Stimulated activated CD4-positive, alpha-beta T cell treated with anti-CD3 and anti-CD28 coated beads, TNF-alpha, amount 100 ng/mL, for 4 hours (primary cell): ENCODE measurements at places on chromosomes 12 and 14.

DNA sequence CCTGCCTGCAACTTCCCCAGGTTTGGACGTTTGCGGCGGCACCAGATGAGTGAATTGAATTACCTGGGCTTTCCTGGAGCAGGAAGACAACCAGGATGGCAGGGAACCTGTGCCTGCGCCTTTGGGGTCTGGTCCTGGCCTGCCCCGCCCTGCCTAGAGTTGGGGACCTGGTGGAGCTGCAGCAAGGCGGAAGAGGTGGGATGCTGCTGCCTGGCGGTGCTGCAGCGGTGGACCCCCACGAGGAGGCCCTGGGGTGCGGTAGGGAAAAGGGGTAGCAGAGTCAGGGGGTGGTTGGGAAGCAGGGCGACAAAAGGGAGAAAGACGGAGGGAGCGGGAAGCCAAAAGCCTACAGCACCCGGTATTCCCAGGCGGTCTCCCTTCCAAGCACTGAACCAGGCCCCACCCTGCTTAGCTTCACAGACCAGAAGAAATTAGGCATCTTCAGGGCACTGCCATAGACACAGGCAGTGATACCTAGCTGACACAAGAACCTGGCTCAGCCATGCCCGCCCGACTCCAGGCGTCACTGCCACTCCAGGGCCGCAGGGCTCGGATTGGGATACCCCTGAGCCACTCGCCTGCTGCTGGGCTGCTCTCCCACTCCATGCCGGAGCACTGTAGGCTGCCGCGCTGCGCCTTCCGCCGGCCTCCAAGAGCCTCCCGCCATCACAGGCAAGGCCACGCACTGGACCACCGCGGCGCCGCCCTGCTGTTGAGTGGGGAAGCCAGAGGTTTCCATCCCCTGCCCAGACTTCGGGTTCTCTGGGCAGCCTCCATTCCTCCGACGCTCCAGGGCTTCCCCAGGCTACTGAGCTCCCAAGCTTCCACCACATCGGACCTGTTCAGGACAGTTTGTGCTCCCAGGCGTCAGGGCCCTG, 155.2 kb upstream of the ALG10B start:
- DNase-seq: no peak

DNA sequence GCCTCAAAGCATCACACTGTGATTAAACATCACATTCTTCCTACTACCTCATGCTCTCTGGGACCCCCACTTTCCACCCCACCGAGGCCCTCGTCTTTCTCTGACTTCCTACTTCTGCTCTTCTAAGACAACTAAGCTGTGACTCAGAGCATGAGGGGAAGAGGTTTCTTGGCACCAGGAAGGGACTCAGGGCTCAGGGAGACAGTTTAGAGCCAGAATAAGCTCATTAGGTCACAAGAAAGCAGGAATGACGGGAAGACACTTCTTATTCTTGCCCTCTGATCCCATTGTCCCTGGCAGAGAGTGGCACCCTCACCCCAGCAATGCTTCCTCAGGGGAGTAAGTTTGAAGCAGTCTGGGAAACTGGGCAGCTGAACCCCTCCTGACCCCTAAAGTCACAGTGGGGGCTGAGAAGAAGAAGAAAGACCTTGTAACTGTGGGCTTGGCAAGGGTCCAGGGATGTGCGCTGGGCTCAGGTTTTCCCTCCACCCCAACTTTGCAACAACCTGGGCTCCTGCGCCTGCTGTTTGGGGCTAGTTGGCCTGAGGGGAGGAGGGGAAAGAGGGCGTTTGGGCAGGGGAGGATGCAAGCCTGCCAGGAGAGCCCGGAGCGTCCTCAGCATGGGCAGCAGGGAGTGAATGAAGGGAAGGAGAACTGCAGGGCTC, 64.6 kb upstream of the ACTN1 start:
- no peak for DNase-seq

DNA sequence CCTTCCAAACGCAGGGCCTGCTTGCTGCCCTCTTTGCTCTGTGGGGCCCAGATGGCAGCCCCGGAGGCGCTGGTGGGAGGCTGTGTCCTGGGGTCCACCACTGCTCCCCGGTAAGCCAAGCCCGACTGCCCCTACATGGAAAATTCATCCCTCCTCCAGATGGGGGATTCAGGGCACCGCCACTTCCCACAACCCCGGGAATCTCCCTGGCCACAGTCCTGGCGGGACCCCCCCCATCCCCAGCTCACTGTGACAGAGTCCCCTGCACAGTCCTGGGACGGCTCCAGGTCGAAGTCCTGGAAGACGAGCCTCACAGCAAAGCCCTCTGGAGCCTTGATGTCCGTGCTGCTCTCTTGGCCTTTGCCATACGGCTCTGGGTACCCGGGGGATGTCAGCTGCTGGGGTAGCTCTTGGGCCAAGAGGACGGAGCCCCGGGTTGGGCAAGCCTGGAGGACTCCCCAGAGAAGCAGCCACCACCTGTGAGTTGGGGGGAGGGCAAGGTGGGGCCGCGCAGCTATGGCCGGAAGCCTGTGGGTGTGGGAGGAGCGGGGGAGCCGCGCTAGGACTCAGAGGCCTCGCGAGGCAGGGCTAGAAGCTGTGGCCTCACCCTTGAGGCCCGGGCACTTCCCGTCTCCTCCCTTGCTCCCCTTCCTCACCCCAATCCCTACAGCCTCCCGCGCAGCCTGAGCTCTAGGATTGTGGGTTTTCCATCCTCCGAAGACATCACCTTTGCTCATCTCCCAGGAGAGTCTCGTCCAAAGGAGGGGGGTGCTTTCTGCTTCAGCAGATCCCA, 815 bp downstream of the C1RL start:
- peak; percentile 52 for DNase-seq

- DNase-seq: no peak
These were observed 32.7 kb downstream of the DIP2B start for GRCh38 chr12:50537538-50537919.

DNA sequence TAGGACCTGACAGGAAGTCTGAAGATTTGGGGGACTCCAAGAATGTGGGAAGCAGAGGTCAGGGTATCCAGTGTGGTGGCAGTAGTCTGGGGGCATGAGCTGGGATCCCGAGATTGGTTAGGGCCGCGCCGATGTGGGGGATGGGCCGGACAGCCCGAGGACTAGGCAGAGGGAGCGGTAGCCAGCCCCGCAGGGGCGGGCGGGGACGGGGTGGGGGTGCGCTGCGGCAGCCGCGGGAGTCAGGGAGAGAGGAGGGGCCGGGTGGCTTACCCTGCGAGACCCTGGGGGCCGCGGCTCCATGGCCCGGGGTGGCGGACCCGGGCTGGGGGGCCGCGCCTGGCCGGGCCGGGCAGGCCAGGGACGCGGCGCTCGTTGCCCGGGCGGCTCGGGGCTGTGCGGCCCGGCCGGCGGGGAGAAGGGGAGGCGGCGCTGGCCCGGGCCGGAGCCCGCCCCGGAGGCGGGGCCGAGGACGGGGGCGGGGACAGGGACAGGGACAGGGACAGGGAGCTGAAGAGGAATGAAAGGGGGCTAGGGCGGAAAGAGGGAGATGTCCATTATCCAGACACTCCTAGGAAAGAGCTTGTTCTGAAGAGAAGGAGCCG, 5.6 kb downstream of the ZNF385A start:
- no peak for DNase-seq

DNA sequence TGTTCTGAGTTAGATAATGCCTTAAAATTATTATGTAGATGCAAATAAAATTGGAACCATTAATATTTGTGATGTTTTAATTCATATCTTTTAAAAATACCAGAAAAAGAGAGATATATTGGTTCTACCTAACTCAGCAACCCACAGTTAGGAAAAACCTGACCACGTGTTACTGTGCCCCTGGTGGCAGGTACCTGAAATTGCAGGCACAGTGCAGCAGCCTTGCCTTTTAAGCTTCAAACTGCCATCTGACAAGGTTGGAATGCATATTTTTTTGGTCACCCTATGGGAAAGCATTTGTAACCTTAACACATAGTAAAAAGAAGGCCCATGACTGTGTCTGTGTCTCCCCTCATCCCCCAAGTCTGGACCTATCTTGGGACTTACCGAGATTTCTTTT, 109.4 kb upstream of the NOS1 start:
- DNase-seq: no peak

GRCh38 chr12:117547209-117547608, 185.8 kb upstream of the NOS1 start:
- DNase-seq: no peak

GRCh38 chr12:132190012-132190755, 45.9 kb downstream of the NOC4L start:
- no peak for DNase-seq

- DNase-seq: no peak
These were observed 39.4 kb upstream of the BEGAIN start for GRCh38 chr14:100626614-100627013.

DNA sequence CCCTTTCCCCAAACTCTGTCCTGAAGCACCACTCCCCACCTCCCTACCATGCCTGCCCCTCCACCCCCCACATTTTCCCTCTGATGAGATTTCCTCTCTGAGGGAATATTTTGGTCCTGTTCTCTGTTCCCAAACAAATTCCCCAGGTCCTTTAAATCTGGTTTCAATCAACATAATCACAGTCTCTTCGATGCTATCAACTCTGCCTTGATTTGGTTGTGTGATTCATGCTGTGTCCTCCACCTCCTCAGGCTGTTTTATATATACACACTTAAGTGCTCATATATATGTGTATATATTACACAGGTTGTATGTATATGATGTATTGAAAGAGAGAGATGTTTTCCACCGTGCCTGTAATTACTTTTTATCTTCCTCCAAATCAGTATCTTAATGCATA, 36.0 kb downstream of the NTF3 start:
- DNase-seq: no peak

DNA sequence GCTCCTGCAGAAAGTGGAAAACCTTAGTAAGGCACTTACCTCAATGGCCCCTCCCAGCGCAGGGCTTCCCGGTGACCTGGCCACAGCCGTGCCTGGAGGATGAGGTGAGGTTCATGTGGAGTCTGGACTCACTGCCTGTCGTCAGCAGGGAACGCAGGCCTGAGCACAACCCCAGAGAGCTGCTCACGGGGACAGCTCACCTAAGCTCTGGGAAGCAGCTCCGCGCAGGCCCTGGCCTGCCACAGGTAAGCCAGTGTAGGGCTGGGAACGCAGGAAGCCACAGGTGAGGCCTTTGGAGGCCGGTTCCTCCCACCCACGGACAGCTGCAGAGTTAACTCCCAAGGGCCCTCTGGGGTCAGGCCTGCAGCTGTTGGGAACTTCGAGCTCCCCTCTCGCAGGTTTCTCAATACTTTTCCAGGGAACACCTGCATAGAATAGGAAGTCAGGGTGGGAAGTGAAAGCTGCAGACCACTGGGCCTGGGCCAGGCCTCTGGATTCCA, 32.7 kb downstream of the ANAPC7 start:
- DNase-seq: no peak

DNA sequence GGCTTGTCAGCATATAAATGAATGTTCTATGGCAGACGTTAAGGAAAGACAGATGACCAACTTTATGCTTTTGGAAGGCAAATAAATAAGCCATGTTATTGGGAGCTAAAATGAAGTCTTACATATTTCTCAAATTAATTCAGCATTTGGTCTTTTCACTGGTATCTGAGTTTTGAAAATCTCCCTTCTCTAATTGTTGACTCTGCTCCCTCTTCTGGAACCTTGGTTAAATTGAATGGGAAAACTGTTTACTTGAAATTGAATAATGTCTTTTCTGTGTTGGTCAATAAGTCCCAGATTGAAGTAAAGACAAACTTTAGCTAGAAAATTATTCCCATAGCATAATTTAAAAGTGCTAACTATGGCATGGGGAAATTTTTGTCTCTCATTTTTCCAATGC, 38.7 kb downstream of the LGR5 start:
- DNase-seq: no peak

DNA sequence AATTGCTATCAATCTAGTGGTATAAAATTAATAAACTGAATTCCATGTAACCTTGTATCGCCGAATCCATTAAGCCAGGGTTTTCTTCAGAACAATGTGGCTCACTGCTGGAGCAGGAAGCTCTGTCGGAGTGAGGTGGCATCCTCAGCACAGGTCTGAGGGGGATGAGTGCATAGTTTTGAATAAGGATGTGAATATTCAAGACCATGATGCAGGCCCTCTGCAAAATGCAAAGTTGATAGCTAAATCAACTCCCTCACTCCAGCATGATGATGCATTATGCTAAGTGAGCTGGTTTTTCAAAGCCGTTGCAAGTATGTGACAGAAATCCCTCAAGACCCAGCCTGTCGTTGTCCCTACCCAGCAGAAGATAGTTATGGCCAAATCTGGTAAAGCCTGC, 53.0 kb downstream of the TRIM9 start:
- DNase-seq: no peak

- DNase-seq: no peak
These were observed 4.7 kb downstream of the ADCK1 start for GRCh38 chr14:77804592-77804991.

DNA sequence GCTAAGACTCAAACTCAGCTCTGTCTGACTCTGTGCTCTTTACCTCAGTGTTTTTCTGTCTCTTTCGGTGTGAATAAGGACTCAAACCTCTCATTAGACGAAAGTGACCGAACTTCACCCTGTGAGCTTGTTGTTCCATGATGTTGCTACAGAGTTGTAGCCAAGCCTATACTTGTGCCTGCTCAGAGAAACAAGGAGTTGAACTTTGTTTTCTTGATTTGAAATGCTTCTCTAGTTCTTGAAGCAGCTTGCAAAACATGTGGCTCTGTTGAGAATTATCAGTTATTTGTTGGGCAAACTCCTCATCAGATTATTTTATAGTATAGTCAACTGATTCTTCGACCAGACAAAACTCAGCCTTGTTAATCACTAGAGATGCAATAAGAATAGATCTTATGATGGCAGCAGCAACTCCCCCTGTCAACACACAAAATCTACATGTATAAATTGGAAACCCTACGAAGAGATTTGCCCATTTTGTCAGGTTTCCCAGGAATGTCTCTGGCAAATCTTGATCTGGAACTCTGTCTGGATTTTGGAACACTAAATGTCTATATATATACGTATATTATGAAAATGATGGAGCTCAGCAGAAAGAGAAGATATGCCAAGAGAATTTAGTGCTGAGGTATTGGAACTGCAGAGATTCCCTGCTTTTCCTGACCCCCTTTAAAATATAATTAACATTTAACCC, 146.8 kb downstream of the TTLL5 start:
- no peak for DNase-seq

DNA sequence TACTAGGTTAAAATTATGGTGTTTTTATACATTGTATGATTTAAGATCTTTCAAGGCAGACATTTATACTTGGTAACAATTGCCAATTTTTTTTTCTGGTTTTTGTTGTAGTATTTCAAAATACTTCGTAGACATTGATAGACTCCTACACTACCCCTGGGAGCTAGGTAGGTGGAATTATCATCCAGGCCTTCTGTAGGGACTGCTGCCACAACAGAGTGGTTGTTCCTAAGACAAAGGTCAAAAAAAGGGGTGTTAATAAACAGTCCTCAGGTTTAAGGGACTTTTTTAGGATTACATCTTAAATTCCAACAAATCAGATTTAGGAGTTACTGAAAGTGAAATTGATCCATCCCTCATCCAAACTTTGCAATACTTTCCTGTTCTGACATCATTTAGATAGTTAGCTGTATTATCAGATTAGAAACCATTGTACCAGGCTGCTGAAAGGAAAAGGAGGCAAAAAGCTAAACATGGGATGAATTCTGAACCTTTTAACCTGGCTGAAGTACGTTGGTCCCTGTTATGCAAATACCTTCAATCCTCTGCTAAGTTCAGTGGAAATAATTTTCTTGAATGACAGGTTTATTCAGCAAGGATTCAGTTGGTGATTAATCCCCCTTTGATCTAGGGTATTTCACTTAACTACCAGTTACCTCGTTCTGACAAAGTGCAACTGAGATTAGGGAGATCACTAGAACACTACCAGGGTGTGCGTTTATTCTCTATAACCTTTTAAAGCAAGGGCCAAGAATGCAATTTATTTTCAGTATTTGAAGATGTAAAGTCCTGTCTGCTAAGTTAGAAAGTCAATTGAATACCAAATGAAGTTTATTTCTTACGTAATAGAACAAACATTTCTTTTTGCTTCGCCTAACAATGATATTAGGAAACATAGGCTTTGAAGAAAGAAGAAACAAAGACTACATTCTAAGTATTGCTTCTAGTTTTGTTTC, 23.2 kb downstream of the AP5M1 start:
- no peak for DNase-seq
